Femur (tissue), 1 donor: ENCODE measurements at places on chromosomes 5 and 9.

DNA sequence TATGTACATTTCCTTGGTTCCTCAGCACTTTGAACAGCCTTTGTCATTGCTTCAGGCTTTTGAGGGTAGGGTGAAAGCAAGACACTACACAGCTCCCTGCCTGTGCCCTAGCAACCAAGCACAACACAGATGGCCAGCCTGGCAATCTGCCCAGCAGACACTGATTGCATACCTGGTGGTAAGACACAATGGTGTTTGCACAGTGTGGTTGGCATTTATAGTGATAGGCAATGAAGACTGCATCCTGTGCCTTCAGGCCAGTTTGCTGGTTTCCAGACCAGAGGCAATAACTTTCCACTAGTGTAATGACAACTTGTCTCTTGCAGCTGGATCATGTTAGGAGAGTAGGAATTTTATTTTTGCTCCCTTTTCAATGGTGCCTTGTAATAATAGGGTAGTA lies 144.5 kb upstream of the TNC start:
- peak; percentile 75 for DNase-seq

GRCh38 chr9:91159664-91160121 lies 202.0 kb downstream of the AUH start:
- no peak for DNase-seq

DNA sequence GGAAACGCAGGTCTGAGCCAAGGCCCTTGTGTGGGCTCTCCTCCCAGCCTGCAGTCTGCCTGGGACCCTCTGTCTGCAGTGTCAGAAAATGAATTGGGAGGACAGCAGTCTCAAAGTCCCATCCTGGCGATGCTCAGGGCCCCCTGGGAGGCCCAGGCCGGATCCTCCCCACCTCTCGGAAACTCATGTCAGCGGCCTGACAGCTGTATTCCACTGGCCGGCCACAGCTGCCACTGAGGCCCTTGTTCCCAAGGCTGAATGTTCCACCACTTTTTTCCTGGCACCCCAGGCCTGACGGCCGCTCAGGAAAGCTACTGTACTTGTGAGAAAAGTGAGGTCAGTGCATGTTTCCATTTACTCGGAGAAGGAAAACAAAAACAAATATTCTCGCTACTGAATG lies 180.0 kb downstream of the FGF18 start:
- peak; percentile 76 for DNase-seq

DNA sequence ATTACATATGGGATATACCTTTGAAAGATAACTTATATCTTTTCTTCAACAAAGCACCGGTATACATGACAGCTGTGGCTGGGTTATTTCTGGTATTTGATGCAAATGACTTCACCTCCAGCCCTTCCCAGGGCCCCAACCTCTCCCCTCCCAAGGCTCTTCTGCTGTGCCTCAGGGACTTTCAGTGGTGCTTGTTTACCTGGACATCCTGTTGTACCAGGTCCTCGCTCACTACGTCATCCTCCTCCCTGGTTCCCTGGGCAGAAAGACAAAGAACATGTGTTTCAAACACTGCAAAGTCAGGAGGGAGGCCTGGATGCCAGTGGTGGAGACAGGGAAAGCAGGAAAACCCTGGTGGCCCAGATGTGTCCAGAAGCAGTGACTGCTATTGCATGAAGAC lies 23.4 kb downstream of the ANXA6 start:
- no peak for DNase-seq

DNA sequence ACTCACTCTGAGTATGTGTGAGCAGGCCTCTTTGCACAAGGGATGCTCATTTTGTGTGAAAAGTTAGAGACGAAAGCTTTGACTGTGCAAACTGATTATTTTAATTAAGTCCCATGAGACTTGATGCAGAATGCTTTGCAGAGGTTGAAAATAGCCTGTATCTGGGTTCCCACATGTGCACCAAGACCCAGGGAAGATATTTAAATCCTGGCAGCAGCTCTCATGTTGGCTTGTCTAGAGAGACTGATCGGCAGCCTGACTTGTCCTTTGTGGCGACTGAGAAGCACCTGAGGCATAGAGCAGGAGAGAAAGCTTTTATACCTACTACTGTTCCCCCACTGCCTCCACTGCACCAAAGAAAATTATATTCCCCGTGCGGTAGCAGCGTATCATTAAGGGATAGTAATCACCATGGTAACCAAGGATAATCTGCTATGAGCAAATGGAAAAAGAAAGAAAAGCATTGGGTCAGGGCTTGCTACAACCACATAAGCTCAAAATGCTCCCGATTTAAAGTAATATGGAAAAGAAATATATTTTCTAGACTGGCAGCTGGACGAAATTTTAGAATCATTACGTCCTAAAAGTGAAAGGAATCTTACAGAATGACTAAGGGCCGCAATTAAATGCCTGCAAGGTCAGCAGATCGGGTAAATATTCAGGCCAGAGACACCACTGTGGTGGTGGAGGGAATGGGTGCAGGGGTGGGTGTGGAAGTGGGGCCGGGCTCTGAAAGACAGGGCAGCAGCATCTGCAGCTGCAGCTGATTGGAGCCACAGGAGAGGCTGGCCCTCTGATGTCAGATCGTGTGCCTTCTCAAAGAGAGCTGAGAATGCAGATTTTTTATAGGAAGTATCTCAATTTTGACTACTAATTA lies 135.3 kb upstream of the EPB41L4A start:
- DNase-seq, result peak; percentile 28

DNA sequence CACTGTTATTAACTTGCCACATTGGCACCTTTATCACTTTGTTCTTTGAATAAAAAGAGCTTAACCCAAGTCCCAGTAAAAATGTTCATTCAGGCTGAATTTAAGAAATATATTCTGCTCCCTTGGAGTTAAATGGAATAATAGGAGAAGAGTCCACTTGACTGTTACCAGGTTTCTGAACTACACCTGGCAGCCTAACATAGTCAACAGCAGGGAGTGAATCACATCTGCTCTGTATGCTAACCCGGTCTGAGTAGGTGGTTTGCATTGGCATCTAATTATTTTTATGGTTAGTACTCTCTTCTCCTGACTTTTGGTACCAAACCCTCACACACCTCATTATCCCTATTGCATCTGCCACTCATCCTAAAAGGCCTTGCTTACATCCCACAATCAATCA lies 86.7 kb downstream of the STK32A start:
- no peak for DNase-seq

- no peak for DNase-seq
Observed at GRCh38 chr9:19975499-19975898, 186.7 kb upstream of the SLC24A2 start.

DNA sequence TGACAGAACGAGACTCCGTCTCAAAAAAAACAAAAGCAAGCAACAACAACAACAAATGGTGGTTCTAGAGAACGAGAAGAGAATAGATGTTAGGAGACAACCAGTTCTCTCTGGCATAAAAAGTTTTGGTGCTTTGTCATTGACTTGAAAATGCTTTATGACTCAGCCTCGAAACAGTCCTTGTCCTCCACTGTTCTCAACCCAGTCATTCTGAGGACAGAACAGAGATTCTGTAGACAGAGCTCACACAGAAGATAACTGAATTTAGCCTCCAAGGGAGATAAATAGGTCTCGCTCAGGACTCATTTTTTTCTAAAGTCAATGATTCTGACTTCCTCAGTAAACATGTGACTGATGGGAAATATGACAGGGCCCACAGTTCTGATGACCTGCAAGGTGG lies 76.0 kb upstream of the FSTL4 start:
- no peak for DNase-seq

DNA sequence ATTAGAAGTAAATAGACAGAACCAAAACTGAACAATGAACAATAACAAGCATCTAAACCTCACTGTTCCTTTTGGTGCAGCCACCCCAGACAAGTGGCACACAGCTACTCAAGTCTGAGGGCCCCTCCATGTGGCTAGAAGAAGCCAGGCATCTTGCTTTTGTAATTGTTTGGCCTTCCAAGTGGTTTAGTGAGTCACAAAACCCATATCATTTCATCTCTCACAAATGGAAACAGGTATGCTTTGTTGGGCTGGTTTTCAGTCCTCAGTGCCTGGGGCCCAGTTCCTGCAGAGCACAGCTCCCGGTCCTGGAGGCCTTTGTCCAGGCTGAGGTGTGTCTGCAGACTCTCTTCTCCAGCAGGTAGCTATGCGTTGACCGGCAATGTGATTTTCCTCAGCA lies 16.7 kb downstream of the PRLR start:
- no peak for DNase-seq

- peak; percentile 38 for DNase-seq
Observed at GRCh38 chr9:132069046-132069898, 10.4 kb downstream of the MED27 start.

DNA sequence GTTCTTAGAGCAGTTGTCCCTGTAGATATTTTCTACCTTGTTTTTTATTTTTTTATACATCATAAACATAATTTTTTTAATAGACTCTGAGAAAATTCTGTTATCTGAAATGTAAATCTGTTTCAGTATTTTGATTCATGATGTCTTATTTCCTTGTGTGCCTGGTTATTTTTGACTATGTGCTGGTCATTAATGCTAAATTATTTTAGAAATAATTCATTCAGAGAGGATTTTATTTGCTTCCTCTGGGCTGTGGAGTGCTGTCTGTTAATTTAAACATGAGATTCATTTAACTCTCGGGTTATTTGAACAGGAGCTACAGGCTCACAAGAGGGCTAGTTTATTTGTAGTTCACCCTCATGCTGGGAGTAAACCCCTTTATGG lies 124.3 kb upstream of the PITX1 start:
- peak; percentile 4 for DNase-seq

- DNase-seq, result no peak
Observed at GRCh38 chr5:6705959-6706358, 7.3 kb upstream of the TENT4A start.

- no peak for DNase-seq
Observed at GRCh38 chr9:77947651-77948050, 84.0 kb downstream of the GNAQ start.

DNA sequence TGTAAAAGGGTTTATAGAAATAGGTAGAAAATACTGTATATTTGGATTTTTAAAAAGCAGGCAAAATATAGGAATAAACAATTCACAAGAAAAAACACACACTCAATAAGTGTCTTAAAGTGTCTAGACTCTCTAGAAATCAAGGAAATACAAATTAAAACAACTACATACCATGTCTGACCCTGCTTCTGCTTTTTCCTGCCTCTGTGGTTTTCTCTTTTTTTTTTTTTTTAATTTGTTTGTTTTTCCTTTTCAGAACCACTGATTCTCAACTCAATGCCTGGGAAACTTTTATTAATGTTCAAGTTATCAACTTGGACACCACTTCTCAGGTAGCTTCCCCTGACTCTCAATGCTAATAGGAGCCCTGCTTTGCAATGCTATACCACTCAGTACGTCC lies 25.5 kb upstream of the TAS2R1 start:
- DNase-seq, result no peak

- no peak for DNase-seq
Observed at GRCh38 chr5:136622747-136623146, 257.4 kb upstream of the TRPC7 start.

DNA sequence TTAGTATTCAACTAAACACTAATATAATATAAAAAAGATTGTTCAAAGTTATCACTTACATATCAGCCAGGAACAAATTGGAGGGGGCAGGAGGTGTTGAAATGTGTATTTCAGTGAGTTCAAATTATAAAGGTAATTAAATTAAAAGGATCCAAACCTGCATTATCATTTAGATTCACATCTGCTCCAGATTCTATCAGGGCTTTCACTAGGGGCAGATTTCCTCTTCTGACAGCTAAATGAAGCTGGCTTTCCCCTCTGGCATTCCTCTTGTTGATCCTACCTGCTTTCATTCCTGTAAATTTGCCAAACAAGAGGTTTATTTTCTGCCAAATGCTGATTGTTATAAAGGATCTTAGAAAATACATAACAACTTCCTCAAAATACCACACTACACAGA lies 86.3 kb upstream of the GCNT4 start:
- no peak for DNase-seq

- DNase-seq, result no peak
Observed at GRCh38 chr5:54944364-54944763, 41.0 kb downstream of the ESM1 start.

- peak; percentile 82 for DNase-seq
Observed at GRCh38 chr9:114372921-114373448, 14.8 kb downstream of the AKNA start.

GRCh38 chr5:68007451-68007850 lies 208.1 kb upstream of the PIK3R1 start:
- DNase-seq, result peak; percentile 56

DNA sequence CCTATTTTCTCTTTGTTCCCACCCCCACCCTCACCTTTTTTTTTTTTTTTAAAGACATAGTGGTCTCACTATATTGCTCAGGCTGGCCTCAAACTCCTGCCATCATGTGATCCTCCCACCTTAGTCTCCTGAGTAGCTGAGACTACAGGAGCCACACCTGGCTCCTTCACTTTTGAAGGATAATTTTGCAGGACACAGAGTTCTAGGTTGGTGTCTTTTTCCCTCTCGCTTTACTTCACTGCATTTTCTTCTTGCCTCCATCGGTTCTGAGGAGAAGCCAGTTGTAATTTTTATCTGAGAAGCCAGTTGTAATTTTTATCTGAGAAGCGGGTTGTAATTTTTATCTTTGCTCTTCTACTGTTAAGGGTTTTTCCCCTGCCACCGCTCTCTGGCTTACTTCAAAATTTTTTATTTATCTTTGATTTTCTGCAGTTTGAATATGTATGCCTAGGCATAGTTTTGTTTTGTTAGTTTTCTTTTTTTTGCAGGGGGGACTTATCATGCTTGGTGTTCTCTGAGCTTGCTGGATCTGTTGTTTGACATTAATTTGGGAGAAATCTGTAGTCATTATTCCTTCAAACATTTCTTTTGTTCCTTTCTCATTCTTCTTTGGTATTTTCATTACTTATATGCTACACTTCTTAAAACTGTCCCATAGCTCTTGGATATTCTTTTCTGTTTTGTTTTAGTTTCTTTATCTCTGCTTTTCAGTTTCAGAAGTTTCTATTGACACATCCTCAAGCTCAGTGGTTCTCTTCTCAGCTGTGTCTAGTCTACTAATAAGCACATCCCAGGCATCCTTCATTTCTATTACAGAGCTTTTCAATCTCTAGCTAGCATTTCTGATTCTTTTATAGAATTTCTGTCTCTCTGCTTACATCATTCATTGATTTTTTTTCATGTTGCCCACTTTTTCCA lies 148.2 kb upstream of the CHD1 start:
- DNase-seq, result no peak

- DNase-seq, result no peak
Observed at GRCh38 chr9:8011974-8012373, 212.4 kb upstream of the DMAC1 start.

GRCh38 chr5:129441096-129441495 lies 19.0 kb upstream of the ADAMTS19 start:
- DNase-seq, result no peak

- DNase-seq, result no peak
Observed at GRCh38 chr9:31492229-31492628, 892.2 kb upstream of the ACO1 start.

- no peak for DNase-seq
Observed at GRCh38 chr5:102975457-102976182, 144.3 kb downstream of the GIN1 start.
